Activated CD4-positive, alpha-beta T cell treated with anti-CD3 and anti-CD28 coated beads, Interleukin-2, Interleukin-4, amounts not matched to agents 100 ng/mL and 50 ng/mL, durations not matched to agents 16 hours and 8 hours (primary cell): ENCODE measurements at places on chromosomes 3 and 15.

DNA sequence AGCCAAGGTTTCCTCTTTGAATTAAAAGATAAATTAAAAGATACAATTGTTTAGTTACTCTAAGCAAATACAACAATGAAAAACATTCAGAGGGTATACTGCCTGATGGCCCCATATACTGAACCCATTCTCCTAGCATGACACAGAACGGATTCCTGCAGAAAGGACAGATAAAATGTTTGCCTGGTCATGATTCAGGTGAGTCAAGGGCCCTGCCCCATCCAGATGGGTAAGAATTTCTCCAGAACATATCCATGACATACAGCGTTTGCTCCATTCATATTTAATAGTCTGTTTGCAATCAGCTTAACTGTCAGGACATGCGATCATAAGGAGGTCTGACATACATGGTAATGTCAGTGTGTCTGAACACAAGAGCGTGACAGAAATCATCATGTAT, 8.6 kb downstream of the TMEM41A start:
- DNase-seq = no peak

- no peak for DNase-seq
These were observed 6.9 kb downstream of the COL7A1 start for GRCh38 chr3:48588230-48588629.

GRCh38 chr3:176867681-176868663, 329.3 kb downstream of the TBL1XR1 start:
- no peak for DNase-seq

GRCh38 chr15:66771351-66771650, 69.3 kb downstream of the SMAD6 start:
- DNase-seq = no peak

- no peak for DNase-seq
These were observed 10.2 kb downstream of the CPN2 start for GRCh38 chr3:194340757-194341400.

DNA sequence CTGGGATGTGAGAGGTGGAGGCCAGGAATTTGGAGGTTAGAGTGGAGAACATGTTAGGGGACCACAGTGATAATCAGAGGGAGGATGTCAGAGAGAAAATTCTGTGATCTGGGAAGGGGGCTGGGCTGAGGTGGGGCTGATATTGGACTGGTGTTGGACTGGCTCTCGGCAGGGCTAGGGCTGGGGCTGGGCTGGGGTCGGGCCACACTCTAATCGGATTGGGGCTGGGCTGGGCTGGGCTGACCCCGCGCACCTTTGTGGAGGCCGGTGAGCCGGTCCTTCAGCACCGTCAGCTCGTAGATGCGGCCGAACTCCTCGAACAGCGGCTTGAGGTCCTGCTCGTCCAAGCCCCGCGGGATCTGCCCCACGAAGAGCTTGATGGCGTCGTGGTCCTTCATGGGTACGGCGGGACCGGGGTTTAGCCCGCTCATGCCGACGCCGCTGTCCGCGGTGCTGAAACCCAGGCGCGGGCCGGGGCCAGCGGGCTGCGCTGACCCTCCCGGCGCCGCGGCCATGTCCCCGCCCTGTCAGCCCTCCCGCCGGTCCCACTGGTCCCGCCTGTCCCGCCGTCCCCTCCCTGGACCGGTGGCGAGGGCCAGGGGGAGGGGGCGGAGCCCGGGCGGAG, 485 bp downstream of the CELF6 start:
- DNase-seq = no peak

- DNase-seq = no peak
These were observed 43.2 kb downstream of the EPHB3 start for GRCh38 chr3:184604615-184605290.

DNA sequence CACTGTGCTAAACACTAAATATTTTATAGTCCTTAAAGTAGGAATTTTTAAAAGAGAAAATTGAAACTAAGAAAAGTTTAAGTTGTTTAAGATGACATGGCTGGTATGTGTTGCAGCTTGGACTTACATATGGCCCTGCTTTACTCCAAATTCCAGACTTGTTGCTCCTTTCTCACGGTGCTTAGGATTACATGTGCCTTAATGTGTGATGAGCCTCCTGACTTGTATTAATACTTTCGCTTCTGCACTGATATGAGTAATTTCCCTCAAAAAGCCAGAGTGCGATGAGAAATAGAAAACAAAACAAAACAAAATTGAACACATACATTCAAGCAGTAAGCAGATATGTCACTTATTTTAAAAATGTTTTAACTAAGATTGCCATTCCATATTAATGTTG, 250.2 kb downstream of the VGLL3 start:
- DNase-seq = no peak

GRCh38 chr3:81339040-81339845, 422.2 kb downstream of the GBE1 start:
- DNase-seq = peak; percentile 2

DNA sequence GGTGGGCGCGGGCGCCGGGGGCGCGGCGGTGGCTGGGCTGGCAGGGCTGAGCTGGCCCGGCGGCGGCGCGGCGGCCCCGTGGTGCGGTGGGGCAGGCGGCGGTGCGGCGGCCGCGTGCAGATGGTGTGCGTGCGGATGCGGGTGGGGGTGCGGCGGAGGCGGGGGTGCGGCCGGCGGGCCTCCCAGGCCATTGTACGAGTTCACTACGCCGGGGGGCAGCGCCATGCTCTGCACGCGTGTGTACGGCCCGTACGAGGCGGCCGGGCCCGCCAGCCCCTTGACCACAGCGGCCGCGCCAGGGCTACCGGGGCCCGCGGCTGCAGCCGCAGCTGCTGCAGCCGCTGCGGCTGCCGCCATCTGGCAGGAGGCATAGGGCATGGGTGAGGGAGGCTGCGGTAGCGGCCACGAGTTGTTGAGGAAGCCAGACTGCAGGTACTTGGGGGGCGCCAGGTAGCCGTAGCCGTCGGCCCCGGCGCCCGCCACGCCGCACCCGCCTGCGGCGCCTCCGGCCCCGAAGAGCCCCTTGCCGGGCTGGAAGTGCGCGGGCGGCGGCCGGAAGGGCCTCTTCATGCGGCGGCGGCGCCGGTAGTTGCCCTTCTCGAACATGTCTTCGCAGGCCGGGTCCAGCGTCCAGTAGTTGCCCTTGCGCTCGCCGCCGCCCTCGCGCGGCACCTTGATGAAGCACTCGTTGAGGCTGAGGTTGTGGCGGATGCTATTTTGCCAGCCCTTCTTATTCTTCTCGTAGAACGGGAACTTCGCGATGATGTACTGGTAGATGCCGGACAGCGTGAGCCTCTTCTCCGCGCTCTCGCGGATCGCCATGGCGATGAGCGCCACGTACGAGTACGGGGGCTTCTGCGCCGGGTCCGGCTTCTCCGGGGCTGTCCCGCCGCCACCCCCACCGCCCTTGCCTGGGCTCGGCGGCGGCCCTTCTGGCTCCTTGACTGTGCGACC, 951 bp downstream of the FOXL2 start:
- peak; percentile 32 for DNase-seq

- DNase-seq = no peak
These were observed 56.0 kb upstream of the HACD2 start for GRCh38 chr3:123640740-123641462.

DNA sequence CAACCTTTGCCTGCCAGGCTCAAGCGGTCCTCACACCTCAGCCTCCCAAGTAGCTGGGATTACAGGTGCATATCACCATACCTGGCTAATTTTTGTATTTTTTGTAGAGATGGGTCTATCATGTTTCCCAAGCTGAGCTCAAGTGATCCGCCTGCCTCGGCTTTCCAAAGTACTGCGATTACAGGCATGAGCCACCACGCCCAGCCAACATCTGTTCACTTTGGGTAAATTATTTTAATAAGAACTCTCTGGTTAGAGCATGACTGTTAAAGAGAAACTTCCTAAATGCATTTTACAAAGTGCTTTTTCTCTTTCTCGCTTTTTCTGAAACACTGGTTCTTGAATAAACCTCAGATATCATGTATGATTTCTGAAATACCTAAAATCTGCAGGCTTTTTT, 172.5 kb downstream of the PTPRG start:
- DNase-seq = no peak

GRCh38 chr3:64715211-64715982, 27.6 kb upstream of the ADAMTS9 start:
- DNase-seq = no peak

DNA sequence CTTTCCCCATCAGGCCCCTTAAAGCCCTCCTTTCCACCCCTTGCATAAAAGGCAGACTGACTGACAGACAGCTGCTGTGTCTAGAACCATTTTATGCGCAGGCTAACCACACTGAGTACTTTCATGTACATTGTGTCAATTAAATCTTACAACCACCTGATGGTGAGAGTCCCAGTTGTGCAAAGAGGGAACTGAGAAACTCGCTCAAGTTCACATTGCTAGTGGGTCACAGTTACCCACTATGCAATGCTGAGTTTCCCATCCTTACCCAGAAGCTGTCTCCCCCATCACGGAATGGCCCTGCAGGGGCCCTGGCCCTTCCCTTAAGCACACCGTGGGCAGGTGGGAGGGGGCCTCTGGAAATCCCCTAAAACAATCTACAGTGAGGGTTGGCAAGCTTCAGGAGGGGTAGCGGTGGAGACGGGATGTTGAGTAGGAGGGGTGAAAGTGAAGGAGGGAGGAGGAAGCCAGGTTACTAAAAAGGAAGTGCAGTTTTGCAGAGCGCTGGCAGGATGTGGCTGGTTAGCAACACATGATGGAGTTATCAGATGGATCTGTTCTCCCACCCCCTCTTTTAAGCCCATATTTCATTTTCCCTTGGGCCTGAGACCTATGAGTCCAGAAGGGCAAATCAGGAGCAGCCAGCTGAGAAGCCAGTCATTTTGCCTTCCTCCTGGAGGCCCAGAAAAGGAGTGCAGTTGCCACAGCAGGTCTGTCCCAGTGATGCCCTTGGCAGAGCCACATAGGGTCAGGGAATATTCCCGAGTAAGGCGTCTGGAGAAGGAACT, 30.0 kb downstream of the STARD5 start:
- DNase-seq = peak; percentile 88

DNA sequence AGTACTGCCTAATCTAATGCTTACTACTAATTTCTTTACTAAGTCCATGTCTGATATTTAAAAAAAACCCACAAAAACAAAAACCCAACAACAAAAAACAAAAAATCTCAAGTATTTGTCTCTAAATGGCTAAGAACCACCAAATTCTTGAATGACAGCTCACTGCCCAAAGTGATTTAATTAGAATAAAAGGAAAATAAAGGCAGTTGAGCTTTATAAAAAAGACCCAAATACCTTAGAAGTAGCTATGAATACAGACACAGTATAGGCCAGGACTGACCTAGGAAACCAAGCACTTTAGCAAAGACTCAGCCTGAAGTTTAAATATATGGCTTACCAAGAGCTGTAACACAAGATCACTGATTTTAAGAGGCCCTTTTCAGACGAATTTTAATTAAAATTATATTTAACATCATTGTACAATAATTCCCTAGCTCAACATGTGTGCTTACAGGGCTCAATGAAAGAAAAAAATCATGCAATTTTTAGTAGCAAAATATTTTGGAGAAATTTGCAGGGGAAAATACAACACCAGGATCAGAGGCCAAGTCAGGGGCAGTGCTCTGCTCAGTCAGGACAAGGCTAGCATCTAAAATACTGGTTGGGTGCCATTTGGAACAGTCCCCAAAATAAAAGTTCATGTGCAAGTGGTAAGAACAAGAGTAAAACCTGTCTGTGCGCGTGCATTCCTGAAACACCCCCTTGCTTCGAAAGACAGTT, 24.8 kb downstream of the UQCC5 start:
- no peak for DNase-seq

DNA sequence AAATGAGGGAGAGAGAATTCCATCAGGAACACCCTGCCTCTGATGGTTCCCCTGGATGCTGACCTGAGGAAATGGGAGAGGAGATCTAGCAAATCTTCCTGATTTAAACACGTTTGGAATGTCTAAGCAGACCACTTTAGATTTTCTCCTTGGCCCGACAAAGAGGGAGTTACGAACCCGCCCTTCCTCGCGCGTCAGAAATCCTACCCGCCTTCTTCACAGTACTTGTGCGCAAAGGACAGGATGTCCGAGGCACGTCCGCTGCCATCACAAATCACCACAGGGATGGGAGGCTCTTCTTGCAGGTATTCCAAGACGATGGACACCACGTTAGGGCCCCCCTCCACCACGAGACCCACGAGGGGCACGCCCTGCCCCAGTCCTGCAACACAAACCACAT, 38.6 kb downstream of the TRPM1 start:
- no peak for DNase-seq

- no peak for DNase-seq
These were observed 104.3 kb upstream of the PRR20G start for GRCh38 chr3:127392156-127392490.

DNA sequence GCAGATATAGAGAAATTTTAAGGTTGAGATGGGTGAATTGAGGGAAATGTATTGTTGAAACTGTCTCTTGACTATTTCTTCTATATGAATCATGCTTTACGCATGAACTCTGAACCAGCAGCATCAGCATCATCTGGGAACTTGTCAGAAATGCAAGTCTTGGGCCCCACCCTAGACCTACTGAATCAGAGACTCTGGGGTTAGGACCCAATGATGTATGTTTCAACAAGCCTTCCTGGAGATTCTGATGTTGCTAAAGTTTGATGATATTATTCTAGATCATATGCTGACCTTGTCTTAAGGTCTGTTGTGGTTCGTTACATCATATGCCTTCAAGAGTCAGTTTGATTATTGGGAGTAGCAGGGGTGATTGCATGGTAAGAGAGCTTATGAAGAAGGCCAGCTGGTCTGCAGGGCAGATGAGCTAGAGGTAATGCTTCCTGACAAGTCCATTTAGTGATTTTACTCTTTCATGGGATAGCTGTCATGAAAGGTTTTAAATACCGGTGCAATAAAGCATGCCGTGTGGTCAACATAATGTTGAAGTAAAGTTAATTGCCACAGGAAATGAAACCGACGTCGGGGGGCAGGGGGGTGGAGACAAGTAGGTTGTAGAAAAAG, 152.4 kb upstream of the MRPL3 start:
- no peak for DNase-seq

DNA sequence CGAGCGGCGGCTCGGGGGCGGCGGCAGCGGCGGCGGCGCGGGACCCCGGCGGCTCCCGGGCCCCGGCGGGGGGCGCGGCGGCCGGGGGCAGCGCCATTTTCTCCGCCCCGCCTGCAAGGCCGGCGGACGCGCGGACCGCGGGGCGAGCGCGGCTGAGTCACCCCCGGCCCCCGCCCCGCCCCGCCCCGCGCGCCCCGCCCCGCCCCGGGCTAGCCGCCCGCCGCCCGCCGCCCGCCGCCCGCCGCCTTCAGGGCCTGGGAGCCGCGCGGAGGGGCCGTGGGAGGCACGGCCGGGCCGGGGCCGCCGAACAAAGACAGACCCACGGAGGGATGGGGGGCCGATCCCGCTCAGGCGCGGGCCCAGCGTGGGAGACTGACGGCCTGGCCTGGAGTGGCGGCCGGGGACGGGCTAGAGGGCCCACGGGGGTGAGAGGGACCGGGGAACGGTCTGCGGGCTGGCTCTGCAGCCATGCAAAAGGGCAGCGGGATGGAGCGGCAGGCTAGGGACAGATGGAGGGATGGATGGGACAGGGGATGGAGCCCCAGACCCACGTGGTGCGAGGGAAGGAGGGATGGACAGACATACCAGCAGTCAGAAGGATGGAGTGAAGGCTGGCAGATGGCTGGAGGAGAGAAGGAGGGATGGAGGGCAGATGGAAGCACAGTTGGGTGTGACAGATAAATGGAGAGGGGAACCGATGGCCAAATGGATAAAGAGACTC, at the start of gene EIF4E3:
TSS of gene EIF4E3 (minus strand) at position 132 of the 721 bp plus-strand sequence. CDS start at position 97, 35 bp downstream.
- DNase-seq = no peak
